Kidney (tissue), 22 donors: ENCODE measurements at places on chromosomes 6 and 20.

DNA sequence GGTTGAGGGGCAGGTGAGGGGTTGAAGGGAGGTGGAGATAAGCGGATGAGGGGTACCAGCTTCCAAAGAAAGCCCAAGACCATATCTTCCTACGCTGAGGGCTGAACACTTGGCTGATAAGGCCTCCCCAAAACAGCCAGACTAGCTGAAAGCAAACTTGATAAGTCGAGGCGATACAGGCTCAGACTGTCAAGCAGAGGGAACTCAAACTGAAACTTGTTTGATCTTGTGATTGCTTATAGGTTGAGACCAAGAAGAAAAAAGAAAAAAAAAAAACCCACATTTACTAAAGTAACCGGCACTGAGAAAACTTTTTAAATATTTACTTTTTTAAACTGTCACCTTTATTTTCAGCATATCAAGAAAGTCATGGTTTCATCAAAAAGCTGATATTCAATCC, 73.6 kb downstream of the TRERF1 start:
- no peak for DNase-seq

GRCh38 chr6:45931232-45931631, 84.4 kb downstream of the CLIC5 start:
- no peak for DNase-seq

- DNase-seq: no peak
These were observed 168.2 kb upstream of the SSTR4 start for GRCh38 chr20:22866812-22867341.

- DNase-seq: no peak
These were observed 2.6 kb downstream of the HCRTR2 start for GRCh38 chr6:55176958-55177357.
